ENCODE measurements at places on chromosomes 13 and 19.

DNA sequence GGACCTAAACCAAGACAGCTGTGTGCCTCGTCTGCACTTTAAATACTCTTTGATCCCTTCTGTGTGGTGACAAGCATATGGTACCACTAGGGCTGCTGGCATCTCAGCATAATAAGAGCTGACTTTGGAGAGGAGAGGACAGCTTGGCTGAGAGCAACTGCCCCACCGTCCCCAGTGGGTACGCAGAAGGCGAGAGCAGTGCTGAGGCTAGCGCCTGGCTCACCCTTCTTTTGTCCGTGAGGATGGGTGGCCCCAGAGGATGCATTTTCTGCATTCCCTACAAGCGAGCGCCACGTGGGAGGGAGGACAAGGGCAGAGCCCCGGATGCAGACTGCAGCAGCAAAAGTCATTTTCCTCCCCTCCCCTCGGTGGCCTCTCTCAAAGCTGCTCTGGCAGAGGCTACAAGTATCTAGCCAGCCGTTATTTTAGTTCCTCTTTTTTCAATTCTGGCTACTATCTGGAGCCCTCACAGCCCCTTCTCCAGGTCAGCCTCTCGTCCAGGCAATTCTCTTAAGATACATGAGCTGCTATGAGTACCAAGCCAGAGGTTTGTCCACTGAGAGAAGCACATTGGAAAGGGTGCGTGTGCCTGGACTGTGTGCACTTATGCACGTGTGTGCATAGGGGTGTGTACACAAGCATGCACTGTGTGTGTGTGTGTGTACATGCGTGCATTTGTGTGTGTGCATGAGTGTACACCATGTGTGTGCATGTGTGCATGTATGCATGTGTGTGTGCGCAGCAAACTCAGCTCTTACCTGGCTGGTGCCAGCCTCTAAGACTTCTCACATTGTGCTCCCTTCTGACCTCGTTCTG lies 51.3 kb downstream of the RAB20 start:
- DNase-seq, result no peak

DNA sequence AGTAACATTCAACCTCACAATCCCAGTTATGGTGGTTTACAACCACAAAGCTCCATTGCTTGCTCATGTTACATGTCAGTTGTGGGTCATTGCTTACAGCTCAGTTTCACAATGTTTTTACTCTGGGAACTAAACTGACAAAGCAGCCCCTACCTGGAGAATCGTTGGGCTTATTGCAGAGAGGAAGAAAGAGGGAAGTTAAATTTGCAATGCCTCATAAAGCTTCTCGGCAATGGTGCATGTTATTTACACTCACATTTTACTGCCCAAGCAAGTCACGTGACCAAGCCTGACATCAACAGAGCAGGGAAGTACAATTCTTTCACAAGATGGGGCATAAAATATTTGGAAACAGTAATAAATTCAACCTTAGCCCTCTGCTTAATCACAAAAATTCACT lies 441.6 kb downstream of the TDRD3 start:
- no peak for DNase-seq

- DNase-seq, result no peak
Observed at GRCh38 chr13:55572408-55572807, 1568.3 kb upstream of the PRR20A start.

DNA sequence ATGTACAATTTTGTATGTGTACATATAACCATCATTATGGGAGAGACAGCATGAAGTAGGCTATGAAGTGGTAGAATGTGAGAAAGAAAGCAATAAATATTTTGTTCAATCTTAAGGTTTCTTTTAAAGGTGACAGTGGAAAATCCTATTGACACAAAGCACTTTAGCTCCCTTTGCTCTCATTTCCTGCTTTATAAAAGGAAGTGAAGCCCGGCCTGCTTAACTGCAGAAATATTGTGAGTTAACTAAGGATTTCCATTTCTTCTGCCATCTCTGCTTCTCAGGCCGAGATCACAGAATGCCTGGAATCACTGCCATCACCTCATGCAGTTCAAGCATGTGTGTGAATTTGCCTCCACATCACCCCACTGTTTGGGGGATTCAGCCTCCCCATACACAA lies 83.5 kb downstream of the FRY start:
- DNase-seq, result no peak

DNA sequence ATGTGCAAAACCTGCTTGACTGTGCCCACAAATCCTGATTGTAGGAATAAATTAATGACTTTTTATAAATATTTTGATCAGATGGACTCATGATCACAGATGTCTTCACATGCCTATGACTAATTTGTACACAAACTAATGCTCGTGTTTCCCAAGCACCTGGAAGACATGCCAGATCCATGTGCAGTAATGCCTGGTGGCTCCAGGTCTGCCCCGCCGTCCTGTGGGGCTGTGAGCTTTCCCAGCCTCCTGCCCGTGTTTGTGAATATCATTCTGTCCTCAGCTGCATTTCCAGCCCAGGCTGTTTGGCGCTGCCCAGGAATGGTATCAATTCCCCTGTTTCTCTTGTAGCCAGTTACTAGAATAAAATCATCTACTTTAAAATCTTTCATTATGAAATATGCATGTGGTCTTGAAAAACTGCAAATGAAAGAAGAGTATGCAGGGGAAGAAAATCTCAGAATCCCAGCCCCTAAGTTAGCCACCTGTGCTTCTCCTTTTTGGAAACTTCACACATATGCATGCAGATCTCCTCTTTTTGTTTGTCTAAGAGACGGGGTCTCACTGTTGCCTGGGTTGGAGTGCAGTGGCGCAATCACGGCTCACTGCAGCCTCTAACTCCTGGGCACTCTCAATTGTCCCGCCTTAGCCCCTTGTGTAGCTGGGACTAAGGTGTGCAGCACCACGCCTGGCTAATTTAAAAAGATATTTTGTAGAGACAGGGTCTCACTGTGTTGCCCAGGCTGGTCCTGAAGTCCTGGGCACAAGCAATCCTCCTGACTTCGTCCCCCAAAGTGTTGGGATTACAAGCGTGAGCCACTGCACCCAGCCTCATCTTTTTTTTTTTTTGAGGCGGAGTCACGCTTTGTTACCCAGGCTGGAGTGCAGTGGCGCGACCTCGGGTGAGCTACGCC lies 6.2 kb downstream of the RPL28 start:
- no peak for DNase-seq

DNA sequence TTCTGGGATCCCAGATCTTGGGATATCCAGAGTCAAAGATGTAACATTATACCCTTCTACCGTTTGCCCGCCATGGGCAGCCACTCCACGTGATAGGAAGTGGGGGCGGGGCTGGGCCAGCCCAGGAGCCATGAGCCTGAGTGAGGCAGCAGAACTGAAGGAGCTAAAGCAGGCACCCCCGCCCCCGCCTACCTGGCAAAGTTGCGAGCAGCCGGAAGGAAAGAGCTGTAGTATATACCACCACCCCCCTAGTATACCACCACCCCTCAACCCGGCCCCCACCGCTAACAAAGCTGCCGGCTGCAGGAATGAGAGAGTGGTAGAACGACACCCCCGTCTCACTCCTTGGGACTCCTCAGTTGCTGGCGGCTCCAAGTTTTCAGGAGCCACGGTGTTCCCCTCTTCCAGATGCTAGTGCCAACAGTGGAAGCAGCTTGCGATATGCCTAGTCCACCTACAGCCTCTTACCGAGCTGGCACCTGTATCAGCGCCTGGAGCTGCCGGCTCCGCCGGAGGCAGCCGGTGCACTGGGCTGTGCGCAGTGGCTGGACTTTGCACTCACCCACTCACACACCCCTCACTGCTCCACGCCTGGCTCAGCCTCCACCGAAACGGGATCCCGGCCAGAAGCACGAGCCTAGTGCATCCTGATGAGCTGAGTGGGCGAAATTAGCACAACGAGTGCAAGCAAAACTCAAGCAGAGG lies 230.7 kb upstream of the PRR20A start:
- no peak for DNase-seq

DNA sequence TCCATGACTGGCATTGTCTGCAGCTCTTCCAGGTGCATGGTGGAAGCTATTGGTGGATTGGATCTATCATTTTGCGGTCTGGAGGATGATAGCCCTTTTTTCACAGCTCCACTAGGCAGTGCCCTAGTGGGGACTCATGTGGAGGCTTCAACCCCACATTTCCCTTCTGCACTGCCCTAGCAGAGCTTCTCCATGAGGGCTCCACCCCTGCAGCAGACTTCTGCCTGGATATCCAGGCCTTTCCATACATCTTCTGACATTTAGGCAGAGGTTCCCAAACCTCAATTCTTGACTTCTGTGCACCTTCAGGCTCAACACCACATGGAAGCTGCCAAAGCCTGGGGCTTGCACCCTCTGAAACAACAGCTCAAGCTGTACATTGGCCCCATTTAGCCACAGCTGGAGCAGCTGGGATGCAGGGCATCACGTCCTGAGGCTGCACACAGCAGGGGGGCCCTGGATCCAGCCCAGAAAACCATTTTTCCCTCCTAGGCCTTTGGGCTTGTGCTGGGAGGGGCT lies 800.2 kb upstream of the MIR17HG start:
- no peak for DNase-seq

- DNase-seq, result no peak
Observed at GRCh38 chr13:50512474-50513299, 330.8 kb downstream of the DLEU7 start.

DNA sequence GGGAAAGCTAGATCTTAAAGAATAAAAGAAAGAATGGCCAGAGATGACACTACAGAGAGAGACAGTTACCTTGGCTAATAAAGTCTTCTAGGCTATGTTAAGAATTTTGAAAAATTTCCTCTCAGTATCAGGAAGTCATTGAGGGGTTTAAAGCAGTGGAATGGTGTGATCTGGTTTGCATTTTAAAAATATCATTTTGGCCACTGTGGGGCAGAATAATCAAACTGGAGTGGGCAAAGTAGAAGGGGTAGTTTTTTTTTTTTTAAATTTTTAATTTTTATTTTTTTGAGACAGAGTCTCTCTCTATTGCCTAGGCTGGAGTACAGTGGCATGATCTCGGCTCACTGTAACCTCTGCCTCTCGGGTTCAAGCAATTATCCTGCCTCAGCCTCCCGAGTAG lies 4.4 kb upstream of the CNMD start:
- DNase-seq, result no peak

DNA sequence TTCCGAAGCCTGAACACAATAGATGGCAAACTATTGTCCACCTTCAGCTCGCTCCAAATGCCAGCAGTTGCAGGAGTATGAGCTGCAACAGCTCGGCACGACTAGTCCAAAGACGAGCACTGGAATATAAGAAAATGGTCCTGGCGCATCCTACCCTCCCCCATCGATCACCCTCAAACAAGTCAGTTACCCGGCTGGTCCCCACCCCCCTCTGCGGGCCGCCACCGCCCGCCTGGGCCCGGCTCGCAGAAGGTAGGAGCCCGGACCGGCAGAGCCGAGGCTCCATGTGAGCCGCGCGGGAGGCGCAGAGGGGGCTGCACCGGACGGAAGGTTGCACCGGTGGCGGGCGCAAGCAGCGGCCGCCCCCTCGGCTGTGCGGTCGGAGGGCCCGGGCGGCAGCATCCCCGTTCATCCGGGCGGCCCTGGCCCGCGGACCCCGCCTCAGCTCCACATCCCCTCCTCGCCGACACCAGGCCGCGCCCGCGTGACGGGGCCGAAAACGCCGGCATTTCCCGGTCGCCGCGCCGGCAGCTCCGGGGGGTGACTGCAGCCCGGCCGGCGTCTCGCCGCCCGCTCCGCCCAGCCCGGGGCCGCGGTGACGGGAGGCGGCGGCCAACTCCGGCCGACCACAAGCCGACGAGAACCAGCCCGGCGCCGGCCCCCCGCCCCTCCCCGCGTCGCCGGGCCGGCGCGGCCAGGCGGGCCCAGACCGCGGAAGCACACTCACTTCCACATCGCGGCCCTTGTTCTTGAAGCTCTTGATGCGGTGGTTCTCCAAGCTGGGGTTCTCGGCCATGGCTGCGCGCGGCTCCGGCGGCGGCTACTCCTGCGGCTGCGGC lies 552 bp downstream of the KPNA3 start:
- DNase-seq, result peak; percentile 46

GRCh38 chr13:110263404-110263803 lies 43.6 kb downstream of the COL4A1 start:
- DNase-seq, result no peak

DNA sequence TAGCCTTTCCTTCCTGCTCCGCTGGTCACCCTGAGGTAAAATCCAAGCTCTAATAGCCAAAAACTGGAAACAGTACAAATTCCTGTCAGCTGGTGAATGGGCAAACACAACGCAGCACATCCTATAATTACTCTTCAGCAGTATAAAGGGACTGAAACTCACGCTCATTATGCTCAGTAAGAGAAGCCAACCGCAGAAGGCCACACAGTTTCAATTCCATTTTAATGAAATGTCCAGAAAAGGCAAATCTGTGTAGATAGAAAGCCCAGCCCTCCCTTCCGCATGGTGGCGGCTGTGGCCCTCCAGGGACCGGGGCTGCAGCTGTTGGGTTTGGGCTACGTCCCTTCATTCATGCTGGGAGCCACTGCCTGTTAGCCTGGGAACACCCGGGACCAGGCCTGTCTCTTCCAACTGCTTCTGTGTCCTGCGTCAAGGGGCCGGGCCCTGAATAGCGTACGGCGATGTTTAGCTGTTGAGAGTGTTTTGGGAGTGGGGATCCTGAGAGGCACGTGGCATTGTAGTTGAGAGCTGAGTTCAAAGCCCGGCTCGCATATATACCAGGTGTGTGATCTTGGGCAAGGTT lies 23.5 kb downstream of the NKPD1 start:
- DNase-seq, result no peak

DNA sequence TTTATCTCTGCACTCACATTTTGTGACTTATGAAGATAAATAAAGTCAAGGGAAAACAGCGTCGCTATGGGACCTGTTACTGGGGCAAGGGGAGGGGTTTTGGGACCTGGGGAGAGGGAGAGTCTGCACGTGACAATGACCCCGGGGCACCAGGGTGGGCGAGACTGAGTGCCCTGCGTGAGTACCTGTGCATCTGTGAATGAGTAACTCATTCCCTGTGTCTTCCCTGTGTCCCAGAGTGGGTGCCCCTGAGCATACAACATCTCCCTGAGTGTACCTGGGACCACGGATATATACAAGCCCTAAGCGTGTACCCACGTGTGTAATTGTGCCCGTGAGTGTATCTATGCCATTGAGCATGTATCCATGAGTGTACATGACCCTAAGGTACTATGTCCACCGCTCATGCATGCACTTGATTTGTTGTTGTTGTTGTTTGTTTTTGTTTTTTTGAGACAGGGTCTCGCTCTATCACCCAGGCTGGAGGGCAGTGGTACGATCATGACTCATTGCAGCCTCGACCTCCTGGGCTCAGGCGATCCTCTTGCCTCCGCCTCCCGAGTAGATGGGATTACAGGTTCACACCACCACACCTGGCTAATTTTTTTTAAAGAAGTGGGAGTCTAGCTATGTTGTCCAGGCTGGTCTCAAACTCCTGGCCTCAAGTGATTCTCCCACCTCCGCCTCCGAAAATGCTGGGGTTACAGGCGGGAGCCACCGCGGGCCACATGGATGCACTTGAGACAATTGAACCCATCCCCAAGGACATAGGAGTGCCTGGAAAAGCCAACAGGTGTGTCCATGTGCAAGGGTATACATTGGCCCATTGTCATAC lies 645 bp upstream of the TRAPPC5 start:
- DNase-seq, result no peak

DNA sequence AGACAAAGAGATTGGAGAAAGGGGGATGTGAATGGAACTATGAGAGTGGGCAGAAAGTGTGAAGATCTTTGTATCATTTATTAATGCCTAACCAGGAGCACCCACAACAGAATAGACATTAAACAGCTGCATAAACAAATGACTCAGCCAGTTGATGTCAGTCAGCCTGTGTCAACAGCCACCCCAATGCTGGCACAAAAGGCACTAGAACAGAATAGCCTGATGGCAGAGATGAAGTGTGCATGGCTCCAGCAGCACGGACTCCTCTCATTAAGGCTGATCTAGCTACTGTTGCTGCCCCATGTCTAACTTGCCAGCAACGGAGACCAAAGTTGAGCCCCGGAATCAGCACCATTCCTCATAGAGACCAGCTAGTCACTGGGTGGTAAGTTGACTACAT lies 7.8 kb downstream of the CPB2 start:
- DNase-seq, result no peak

- DNase-seq, result no peak
Observed at GRCh38 chr13:47415048-47415447, 518.2 kb upstream of the HTR2A start.
